Mesendoderm (in vitro differentiated cells): ENCODE measurements at places on chromosomes 7 and 10.

DNA sequence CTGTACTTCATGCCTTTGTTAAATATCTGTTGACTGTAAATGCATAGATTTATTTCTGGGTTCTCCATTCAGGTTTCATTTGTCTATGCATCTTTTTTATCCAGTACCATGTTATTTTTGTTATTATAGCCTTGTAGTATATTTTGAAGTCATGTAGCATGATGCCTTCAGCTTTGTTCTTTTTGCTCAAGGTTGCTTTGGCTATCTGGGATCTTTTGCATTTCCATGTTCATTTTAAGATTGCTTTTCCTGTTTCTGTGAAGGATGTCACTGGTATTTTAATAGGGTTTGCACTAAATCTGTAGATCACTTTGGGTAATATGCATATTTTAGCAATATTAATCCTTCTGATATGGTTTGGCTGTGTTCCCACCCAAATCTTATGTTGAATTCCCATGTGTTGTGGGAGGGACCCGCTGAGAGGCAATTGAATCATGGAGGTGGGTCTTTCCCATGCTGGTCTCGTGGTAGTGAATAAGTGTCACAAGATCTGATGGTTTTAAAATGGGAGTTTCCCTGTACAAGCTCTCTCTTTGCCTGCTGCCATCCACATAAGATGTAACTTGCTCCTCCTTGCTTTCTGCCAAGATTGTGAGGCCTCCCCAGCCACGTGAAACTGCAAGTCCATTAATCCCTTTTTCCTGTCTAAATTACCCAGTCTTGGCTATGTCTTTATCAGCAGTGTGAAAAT, 302.8 kb upstream of the SEMA3C start:
- no peak for DNase-seq

DNA sequence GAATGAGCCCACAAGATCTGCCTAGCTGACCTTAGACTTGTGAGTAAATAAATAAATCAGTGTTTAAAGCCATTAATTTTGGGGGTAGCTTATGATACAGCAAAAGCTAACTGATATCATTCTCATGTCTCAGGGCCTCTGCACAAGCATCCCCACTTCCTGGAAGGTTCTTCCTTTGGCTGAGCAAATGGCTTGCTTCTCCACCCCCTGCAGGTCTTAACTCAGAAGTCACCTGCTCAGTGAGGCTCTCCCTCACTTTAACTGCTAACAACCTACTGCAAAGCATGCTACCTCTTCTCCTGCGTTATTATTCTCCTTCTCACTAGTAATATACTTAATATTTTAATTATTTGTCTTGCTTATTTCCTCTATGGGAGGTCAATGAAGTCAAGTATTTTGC, 167.3 kb downstream of the TPK1 start:
- DNase-seq, result peak; percentile 37

DNA sequence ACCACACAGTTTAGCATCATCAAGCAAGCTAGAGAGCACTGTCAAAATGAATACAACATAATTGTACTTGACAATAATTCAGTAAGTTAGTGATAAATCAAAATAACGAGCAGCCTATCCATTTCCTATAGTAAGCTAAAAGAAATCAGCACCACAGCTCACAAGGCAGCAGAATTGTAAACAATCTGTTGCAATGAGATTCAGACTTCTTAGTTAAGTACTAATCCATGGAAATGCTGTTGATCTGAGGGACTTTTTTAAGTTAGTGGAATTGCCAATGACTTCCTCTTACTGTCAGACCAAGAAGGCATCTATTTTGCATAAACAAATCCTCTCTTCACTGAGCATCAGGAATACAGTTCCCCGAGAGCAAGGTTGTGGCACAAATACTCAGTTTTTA, 136.6 kb upstream of the CCDC6 start:
- DNase-seq, result no peak

GRCh38 chr10:12499076-12499986, 150.0 kb downstream of the CAMK1D start:
- no peak for DNase-seq

DNA sequence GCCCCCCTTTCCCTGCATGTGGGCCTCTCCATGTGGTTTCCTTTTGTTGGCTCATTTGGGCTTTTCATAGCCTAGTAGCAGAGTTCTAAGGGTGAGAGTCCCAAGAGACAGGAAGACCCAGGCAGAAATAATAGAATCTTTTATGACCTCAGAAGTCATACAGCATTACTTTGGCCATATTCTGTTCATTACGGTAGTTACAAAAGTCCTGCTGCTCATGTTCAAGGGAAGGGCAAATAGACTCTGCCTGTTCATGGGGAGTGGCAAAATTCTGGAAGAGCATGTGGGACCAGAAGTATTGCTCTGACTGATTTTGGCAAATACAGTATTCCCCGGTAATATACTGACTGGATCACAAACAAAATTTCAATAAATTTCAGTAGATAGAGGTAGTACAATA, 910.3 kb downstream of the LRMDA start:
- DNase-seq, result no peak
